HFFc6 (cell line): ENCODE measurements at places on chromosomes 5 and 9. TPM values are rescaled to one million over a fixed set of nuclear protein-coding genes. Genes with fewer than 3 reads are reported as not detected.

DNA sequence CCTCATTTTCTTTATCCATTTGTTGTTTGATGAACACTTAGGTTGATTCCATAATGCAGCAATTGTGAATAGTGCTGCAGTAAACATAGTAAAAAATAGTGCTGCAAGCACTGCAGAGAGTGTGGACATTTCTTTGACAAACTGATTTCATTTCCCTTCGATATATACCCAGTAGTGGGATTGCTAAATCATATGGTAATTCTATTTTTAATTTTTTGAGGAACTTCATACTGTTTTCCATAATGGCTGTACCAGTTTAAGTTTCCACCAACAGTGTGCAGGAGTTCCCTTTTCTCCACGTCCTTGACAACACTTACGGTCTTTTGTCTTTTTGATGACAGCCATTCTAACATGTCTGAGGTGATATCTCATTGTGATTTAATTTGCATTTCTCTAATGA, 138.2 kb upstream of the PLPPR1 start:
- DNase-seq, result no peak

- DNase-seq, result no peak
Observed at GRCh38 chr5:159181152-159181551, 28.2 kb downstream of the RNF145 start.

DNA sequence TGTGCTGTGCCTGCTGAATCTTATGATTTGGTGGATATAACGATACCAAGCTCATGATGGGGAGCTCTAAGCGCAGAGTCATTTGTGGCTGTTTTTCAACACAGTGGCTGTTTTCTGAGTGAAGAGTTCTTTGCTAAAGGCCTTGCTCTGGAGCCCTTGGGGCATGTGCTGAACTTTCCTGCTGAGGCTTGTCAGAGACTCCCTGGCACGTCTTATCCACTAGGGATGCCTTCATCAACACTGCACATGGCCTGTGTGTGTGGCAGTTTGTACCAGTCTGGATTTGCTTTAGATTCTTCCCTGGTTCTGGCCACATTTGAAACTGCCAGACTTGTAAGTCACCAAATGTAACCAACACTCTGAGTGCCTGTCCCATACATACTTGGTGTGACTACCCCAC, 188.2 kb downstream of the DMRT2 start:
- DNase-seq, result no peak

DNA sequence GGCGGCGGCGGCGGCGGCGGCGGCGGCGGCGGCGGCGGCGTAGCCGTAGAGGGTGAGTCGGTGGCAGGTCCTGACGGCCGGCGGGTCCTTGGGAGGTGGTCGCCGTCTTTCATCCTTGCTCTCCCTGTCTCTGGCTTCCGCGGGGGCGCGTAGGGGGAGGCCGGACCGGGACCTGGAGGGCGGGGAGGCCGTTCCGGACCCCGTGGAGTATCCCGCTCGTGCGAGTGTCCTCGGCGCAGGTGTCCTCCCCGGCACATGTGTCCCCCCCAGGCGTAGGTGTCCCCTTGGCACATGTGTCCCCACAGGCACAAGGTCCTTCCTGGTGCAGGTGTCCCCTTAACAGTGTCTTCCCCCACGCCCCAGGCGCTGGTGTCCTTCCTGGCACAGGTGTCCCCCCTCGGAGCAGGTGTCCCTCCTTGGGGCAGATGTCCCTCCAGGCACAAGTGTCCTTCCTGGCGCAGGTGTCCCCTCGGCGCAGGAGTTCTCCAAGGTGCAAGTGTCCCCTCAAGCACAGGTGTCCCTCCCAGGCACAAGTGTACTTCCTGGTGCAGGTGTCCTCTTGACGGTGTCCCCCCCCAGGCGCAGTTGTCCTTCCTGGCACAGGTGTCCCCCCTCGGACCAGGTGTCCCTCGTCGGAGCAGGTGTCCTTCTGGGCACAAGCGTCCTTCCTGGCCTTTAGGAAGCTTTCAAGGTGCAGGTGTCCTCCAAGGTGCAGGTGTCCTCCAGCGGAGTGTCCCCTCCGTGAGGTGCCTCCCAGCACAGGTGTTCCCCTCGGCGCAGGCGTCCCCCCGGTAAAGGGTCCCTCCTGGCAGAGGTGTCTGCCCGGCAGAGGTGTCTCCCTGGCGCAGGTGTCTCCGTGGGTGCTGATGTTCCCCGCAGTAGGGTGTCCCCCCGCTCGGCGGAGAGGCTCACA, 519 bp downstream of the EXOC3 start:
- no peak for DNase-seq

DNA sequence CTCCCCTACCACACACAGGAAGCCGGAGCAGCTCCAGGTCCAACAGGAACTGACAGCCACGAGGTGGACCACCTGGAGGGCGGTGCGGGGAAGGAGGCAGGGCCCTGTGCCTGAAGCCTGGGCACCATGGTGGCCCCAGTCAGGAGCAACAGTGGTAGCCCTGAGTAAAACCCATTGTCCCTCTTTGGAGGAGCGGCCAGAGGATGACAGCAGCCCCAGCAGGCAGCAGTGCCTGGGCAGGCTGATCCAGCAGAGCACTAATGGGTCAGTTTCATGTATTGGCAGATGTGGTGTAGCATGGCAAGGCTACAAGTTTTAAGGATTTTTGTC, 47.7 kb upstream of the GARNL3 start:
- DNase-seq, result no peak

GRCh38 chr5:135964670-135965320, 10.0 kb upstream of the LECT2 start:
- peak; percentile 28 for DNase-seq

GRCh38 chr5:139061274-139061673, 136.9 kb downstream of the SIL1 start:
- DNase-seq, result peak; percentile 71

DNA sequence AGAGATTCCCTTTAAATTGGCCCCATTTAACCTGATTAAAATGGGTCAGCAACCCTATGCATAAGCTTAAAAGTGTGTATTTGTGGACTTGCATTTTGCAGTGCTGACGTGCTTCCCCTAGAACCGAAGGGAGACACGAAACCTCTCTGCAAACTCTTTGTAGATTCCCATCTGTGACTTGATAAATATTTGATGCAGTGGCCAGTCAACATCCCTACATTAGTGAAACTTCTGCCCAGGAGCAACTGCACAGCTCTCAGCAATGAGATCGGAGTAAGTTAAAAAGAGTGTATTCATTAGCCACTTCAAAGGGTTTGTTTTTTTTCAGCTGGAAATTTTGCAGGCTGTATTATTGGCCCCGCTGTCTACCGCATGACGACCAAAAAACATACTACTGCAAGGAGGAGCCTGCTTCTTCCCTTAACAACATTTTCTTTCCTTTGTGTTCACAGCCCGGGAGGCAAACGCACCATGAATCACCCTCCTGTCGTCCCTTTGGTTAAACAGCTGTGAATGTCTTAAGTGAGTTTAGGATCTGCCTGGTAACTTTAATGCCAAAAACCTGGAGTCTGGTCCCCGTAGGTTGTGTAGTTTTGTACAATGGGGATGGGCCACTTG, 38.0 kb upstream of the TCERG1 start:
- peak; percentile 27 for DNase-seq

- no peak for DNase-seq
Observed at GRCh38 chr5:105849701-105850100, 1821.0 kb downstream of the EFNA5 start.

DNA sequence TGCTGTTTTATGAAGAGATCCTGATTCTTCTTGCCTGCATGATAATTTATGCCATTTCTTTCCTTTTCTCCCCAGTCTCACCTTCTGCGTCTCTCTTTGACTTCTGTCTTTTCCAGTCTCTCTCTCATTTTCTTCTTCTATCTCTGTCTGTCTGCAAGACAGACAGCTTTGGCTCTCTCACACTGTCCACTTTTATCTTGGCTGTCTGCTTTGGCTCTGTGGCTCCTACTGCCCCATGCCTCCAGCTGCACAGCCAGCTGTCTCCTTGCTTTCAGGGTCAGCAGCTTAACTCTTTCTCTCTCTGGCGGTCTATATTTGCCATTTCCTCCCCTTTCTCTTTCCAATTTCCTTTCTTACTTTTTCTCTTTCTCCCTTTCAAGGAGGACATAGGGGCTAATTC, 971.1 kb upstream of the COX7C start:
- no peak for DNase-seq

- no peak for DNase-seq
Observed at GRCh38 chr5:156753846-156754245, 96.2 kb upstream of the PPP1R2B start.

GRCh38 chr5:44862808-44863207, 54.1 kb downstream of the MRPS30 start:
- DNase-seq, result no peak

DNA sequence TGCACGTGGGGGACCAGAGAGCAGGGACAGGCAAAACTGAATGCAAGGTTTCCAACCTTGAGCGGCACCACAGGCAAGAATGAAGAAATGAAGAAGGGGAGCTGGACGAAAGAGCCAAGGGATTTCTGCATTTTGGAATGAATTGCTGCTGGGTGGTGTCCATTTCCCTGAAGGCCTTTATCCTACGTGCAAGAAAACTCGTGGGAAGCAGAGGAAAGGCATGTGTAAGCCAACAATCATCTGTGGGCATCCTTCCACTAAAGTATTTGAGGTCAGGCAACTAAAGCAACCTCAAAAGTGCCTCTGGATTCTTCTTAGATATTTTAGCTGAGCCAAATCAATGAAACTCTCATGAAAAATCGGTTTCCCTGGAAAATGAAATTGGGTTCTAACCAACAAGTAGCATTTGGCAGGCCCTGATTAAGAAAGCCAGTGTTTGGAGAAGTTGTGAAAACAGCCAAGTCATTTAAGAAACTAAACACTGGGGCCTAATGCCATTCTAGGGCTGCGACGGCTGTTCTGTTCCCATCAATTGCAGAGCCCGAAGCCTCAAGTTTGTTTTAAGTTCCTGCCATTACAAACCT, 4.7 kb upstream of the TGFBI start:
- peak; percentile 73 for DNase-seq

DNA sequence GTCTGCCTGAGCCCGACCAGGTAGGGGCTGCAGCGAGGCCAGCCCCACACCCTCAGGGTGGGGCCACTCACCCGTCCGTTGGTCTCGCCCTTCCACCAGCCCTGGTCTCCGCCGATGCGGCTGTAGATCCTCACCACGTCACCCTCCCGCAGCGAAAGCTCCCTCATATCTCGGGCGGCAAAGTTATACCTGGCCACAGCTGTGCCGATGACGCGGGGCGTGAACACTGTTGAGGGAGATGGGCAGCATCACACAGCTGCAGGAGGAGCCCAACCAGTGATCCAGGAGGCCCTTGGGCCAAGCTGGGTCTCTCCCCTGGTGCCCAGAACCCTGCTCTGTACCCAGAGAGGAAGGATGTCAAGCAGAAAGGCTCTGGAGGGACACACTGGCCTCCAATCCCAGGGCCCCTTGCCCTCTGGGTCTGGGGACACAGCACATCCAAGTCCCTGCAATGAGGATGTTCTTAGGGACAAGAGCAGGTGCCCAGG, 30.3 kb upstream of the SARDH start:
- DNase-seq, result no peak

DNA sequence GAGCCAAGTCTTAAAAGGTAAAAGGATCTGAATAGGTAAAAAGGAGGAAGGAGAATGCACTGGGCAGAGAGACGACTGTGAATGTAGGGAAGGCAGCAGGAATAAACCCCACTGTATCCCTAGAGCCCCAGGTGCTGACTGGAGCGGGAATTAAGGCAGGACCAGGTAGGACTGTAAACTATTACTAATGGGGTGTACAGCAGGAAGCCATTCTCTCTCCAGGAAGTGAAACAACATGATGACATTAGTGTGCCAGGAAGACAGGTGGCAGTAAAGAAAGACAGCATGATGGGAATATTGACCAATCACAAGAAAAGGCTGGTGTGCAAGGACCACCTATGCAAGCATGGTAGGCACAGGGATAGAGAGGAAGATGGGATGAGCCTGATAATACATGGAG, 433.0 kb downstream of the DNAH5 start:
- no peak for DNase-seq

DNA sequence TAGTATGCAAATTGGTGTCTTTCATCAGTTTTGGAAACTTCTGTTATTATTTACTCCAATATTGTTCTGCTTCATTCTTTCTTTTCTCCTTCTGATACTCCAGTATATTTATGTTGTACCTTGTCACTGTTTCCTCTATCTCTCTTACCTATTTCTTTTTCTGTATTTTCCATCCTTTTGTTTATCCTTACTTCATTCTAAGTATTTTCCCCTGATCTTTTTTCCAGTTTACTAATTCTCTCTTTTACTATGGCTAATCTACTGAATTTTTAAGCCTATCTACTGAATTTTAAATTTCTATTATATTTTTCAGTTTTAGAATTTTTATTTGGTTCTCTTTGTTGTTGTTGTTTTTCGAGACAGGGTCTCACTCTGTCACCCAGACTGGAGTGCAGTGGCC, 7.4 kb downstream of the SMIM3 start:
- no peak for DNase-seq

- DNase-seq, result no peak
Observed at GRCh38 chr5:111731638-111732037, 25.4 kb downstream of the NREP start.

DNA sequence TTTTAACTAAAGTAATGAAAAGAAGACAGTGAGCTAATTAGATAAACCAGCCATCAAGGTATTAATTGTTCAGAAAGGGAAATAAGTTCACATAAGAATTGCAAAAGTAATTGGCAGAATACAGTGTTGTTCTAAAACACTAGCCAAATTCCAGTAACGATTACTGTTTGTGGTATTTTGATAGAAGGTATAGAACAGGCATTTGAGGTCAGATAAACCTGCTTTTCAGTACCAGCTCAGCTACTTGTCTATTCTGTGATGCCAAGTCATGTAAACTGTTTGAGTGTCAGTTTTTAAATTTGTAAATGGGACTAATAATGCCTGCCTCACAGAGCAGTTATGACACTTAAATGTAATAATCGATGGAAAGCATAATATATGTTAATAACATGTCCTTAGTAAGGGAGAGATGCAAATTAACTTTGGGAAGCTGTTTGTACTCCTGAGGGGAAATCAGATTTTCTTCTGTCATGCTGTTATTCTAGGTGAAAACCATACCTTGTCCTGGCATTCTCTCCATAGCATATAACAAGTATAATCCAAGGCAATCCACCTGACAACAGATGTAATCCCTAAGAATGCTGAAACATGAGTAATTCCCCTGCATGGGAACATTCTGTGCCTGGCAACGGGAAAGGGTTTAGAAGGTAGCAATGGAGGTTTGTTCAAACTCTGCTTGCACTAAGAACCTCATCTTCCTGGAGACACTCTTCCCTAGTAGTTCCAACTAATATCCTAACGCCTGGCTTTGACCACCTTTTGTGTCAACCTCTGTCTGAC, 509.5 kb upstream of the PAPPA start:
- no peak for DNase-seq

GRCh38 chr9:137742698-137743097, 123.9 kb downstream of the EHMT1 start:
- no peak for DNase-seq

Gene VCAN
- 20.6 to 23.4 TPM (median 22.1 TPM) in 3 replicates for total RNA-seq

Gene NRG2
- total RNA-seq, result 0.15 to 0.35 TPM (median 0.18 TPM) in 3 replicates

Gene ACSL6
- total RNA-seq, result not detected in 3 replicates

Gene SLIT3
- 2.8 to 7.2 TPM (median 4.6 TPM) in 3 replicates for total RNA-seq

Gene SHC3
- 0.29 to 1.9 TPM (median 1.1 TPM) in 3 replicates for total RNA-seq

Gene BAAT
- 0.09 to 0.15 TPM in 2 of 3 replicates, not detected in the other for total RNA-seq

Gene NOXA1
- total RNA-seq, result 0.28 to 0.51 TPM in 2 of 3 replicates, not detected in the other

Gene PROB1
- 2.8 to 5.7 TPM (median 2.9 TPM) in 3 replicates for total RNA-seq

Gene NME5
- total RNA-seq, result 0.26 TPM in 1 of 3 replicates, not detected in the others
